A549 treated with CORT108297 at 1 μM for 4 hours (cell line): ENCODE measurements at places on chromosomes 13 and 19. TPM values are rescaled to one million over a fixed set of nuclear protein-coding genes. Genes with fewer than 3 reads are reported as not detected.

ATP4A gene
- not detected in 5 replicates for total RNA-seq

CYSLTR2 gene
- not detected in 5 replicates for total RNA-seq

TNPO2 gene
- total RNA-seq = 25.5 to 39.5 TPM (median 35.3 TPM) in 5 replicates

GJB6 gene
- total RNA-seq = 0.06 TPM in 2 of 5 replicates, not detected in the others

CNFN gene
- 39.2 to 54.5 TPM (median 51.7 TPM) in 5 replicates for total RNA-seq

LENG1 gene
- 7.5 to 9.4 TPM (median 8.5 TPM) in 5 replicates for total RNA-seq

NUMBL gene
- total RNA-seq = 48.5 to 75.7 TPM (median 69.8 TPM) in 5 replicates

C13orf46 gene
- total RNA-seq = 0.08 to 0.20 TPM (median 0.19 TPM) in 5 replicates

IL12RB1 gene
- total RNA-seq = not detected in 5 replicates

ERICH4 gene
- total RNA-seq = 0.09 TPM in 1 of 5 replicates, not detected in the others

EFNA2 gene
- total RNA-seq = 1.2 to 2.6 TPM (median 1.6 TPM) in 5 replicates

TEAD2 gene
- 14.2 to 21.0 TPM (median 17.9 TPM) in 5 replicates for total RNA-seq

ANGPTL4 gene
- total RNA-seq = 151 to 287 TPM (median 256 TPM) in 5 replicates

ZMYM5 gene
- total RNA-seq = 6.0 to 7.2 TPM (median 6.2 TPM) in 5 replicates

CCNE1 gene
- total RNA-seq = 22.9 to 26.6 TPM (median 25.2 TPM) in 5 replicates

OR10H1 gene
- not detected in 5 replicates for total RNA-seq

STX10 gene
- 44.6 to 61.5 TPM (median 57.6 TPM) in 5 replicates for total RNA-seq

FCHO1 gene
- total RNA-seq = 19.2 to 21.5 TPM (median 20.2 TPM) in 5 replicates

FREM2 gene
- not detected in 5 replicates for total RNA-seq

LIM2 gene
- total RNA-seq = not detected in 5 replicates

FSD1 gene
- total RNA-seq = 7.2 to 9.2 TPM (median 8.3 TPM) in 5 replicates

ZNF724 gene
- 0.58 to 0.89 TPM (median 0.79 TPM) in 5 replicates for total RNA-seq

ING1 gene
- total RNA-seq = 9.7 to 12.5 TPM (median 11.8 TPM) in 5 replicates

CEBPA gene
- 4.9 to 10.5 TPM (median 8.4 TPM) in 5 replicates for total RNA-seq

CARS2 gene
- total RNA-seq = 47.8 to 62.6 TPM (median 57.4 TPM) in 5 replicates

DAND5 gene
- total RNA-seq = 0.03 to 0.08 TPM (median 0.06 TPM) in 5 replicates

SERPINE3 gene
- not detected in 5 replicates for total RNA-seq

SRRM5 gene
- 0.65 to 1.3 TPM (median 0.76 TPM) in 5 replicates for total RNA-seq

ZIC2 gene
- 6.9 to 10.6 TPM (median 9.4 TPM) in 5 replicates for total RNA-seq

PRKCG gene
- total RNA-seq = 4.2 to 6.7 TPM (median 5.9 TPM) in 5 replicates

CCDC70 gene
- not detected in 5 replicates for total RNA-seq

POSTN gene
- 0.03 to 0.12 TPM (median 0.07 TPM) in 4 of 5 replicates, not detected in the other for total RNA-seq

ZNF480 gene
- total RNA-seq = 6.9 to 17.9 TPM (median 17.1 TPM) in 5 replicates

NOTCH3 gene
- 7.9 to 12.5 TPM (median 12.1 TPM) in 5 replicates for total RNA-seq

MCEMP1 gene
- not detected in 5 replicates for total RNA-seq

ZNF541 gene
- not detected in 5 replicates for total RNA-seq

OLFM4 gene
- total RNA-seq = 0.02 TPM in 1 of 5 replicates, not detected in the others

CDC42EP5 gene
- not detected in 5 replicates for total RNA-seq

MUC16 gene
- total RNA-seq = 0.02 to 0.07 TPM (median 0.05 TPM) in 5 replicates

ZNF616 gene
- 0.61 to 1.2 TPM (median 0.68 TPM) in 5 replicates for total RNA-seq

OR7G1 gene
- total RNA-seq = not detected in 5 replicates

PSG7 gene
- 0.04 to 0.07 TPM (median 0.05 TPM) in 3 of 5 replicates, not detected in the others for total RNA-seq

LYPD5 gene
- total RNA-seq = 0.16 to 0.31 TPM (median 0.17 TPM) in 5 replicates

CGB2 gene
- total RNA-seq = 0.33 to 0.71 TPM (median 0.35 TPM) in 4 of 5 replicates, not detected in the other

PTPRH gene
- 3.7 to 5.3 TPM (median 5.2 TPM) in 5 replicates for total RNA-seq

TUBB4A gene
- 4.6 to 6.8 TPM (median 6.4 TPM) in 5 replicates for total RNA-seq

ZNF878 gene
- total RNA-seq = not detected in 5 replicates

ETFB gene
- 221 to 254 TPM (median 236 TPM) in 5 replicates for total RNA-seq

GRAMD1A gene
- 113 to 159 TPM (median 150 TPM) in 5 replicates for total RNA-seq

LRP3 gene
- total RNA-seq = 31.2 to 61.7 TPM (median 59.4 TPM) in 5 replicates

FCER2 gene
- not detected in 5 replicates for total RNA-seq

C19orf73 gene
- total RNA-seq = 1.1 to 2.3 TPM (median 1.9 TPM) in 5 replicates

ANGPTL8 gene
- total RNA-seq = not detected in 5 replicates

C3 gene
- total RNA-seq = 39.1 to 46.1 TPM (median 43.1 TPM) in 5 replicates

MARCHF2 gene
- 15.6 to 20.3 TPM (median 17.7 TPM) in 5 replicates for total RNA-seq

ZNF284 gene
- total RNA-seq = 0.29 to 0.49 TPM (median 0.39 TPM) in 5 replicates
